ENCODE measurements at places on chromosomes 2 and 18.

DNA sequence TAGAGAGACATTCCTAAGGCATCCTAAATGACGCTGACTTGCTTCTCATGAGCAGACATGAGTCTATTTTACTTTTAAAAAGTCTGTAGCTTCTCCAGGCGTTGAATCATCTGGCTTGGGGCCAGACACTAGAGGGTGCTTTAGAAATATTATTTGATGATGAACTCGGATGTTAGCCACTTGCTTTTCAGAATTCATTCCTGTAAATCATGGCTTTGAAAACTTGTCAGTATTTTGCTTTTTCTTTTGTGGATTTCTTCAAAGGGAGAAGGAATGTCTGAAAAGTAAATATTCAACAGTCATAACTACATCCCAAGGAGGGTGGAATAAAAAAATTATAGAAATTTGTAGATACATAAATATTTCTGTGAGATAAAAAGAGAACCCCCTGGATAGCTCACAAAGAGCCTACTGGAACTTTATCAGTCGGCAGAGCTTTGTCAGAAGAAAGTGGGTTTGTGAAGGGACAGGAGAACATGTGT lies 370.8 kb downstream of the OSR1 start:
- no peaks in the 10 kb centered on the region for H3K4me1 ChIP-seq
- no peaks in the 10 kb centered on the region for H3K27me3 ChIP-seq
- no peak for DNase-seq
- no peaks in the 10 kb centered on the region for H3K36me3 ChIP-seq
- no peak overlapping the region for H3K27ac ChIP-seq

- no peak overlapping the region for H3K27ac ChIP-seq
- H3K36me3 ChIP-seq, result no peaks in the 10 kb centered on the region
- no peaks in the 10 kb centered on the region for H3K27me3 ChIP-seq
- no peak for DNase-seq
- no peaks in the 10 kb centered on the region for H3K4me1 ChIP-seq
Measured at GRCh38 chr2:1483551-1483950, 70.3 kb downstream of the TPO start.

DNA sequence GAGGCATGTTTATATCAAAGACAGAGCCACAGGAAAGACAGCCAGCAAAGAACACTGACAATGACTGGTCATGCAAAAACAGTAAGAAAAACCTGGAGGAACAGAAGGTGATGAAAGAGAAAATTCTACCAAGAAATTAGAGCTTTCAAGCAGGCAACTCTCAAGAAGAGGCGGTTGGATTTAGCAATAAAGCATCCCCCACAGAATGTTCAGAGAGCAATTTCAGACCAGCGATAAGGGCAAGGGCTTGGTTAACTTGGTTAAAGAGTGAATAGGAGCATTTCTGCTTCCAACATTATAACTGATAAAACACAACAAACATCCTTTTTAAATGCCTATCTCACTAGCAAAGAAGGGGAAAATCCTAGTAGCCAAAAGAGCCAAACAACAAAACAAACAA lies 68.0 kb upstream of the NCKAP5 start:
- H3K36me3 ChIP-seq, result no peaks in the 10 kb centered on the region
- no peak for DNase-seq
- H3K27me3 ChIP-seq, result no peaks in the 10 kb centered on the region
- H3K4me3 ChIP-seq, result no peak overlapping the region

DNA sequence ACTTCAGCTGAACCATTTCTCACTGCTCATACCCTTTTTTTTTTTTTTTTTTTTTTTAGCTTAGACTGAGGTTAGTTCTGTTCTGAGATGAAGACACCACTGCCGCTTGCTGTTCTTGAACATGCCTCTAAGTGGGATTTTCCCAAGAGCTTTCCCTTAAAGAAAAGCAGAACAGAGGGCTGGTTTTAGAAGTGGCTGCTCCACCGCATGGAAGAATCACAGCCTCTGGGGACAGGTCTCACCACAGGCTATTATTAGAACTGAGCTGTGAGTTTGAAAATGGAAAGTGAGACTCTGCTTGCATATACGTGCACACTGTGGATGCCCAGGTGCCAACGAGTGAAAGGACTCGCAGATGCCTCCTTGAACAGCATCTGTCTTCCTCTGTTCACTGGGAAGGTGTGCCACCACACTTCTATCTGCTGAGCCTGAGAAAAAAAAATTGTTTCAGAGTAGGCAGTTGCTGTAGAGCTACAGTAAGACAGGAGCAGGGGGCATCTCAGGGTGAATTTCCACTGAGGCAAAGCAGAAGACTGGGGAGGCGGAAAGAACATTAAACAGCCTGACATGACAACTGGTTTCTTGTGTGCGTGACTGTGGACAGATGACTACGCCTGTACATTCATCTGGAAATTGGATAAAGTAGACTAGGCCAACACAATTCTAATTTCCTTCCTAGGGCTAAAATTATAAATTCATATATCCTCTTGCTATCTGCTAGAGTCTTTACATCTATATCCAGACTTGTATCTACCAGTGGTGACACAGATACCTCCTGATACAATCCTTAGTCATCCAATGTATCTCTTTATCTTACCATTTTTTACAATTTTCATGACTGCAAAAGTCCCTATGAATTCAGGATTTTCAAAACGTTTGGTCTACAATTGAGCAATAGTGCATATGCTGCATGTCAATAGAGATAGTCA lies 1045.7 kb upstream of the CELF4 start:
- no peak overlapping the region for H3K4me3 ChIP-seq
- H3K27ac ChIP-seq, result no peak overlapping the region
- no peaks in the 10 kb centered on the region for H3K27me3 ChIP-seq
- no peaks in the 10 kb centered on the region for H3K4me1 ChIP-seq

DNA sequence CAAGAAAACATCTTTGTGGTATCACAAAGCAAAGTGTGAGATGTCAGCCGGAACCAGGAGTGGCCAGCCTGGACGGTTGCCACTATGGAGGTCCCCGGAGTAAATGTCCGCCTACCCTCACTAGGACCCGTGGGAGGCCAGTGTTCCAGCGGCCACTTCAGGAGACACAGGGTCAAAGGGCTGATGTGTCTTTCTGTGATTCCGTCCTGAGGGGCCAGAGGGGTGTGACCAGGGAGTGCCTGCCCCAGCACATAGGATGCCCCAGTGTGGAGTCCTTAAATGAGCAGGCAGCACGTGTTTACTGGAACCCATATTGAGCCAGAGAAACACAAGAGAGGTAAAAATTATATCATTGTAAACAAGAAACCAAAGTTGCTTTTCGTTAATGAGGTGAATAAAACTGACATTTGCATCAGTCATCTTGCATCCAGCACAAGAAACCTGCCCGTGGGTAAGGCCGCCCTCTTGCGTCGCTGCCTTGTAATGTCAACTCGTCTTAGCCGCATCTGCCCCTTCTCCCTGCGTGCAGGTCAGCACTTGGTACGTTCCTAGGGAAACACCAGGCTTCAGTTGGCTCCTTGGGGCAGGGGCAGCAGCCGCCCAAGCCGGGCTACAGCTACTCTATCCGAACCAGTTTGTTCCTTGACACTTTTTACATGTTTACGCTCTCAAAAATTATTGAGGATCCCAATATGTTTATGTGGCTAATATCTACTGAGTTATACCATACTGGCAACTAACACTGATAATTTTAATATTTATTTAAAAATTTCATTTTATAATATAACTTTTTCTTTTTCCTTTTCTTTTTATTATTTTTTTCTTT lies 46.7 kb upstream of the LAPTM4A start:
- peak; percentile 80 for DNase-seq
- H3K27me3 ChIP-seq, result peaks cover 6% of the 10 kb centered on the region
- H3K4me3 ChIP-seq, result no peak overlapping the region
- no peak overlapping the region for H3K27ac ChIP-seq
- H3K4me1 ChIP-seq, result no peaks in the 10 kb centered on the region
- no peaks in the 10 kb centered on the region for H3K36me3 ChIP-seq

- H3K27ac ChIP-seq, result peak overlapping the region; percentile 34
- H3K4me1 ChIP-seq, result no peaks in the 10 kb centered on the region
- H3K27me3 ChIP-seq, result no peaks in the 10 kb centered on the region
- peaks cover 8% of the 10 kb centered on the region for H3K36me3 ChIP-seq
- DNase-seq, result no peak
Measured at GRCh38 chr2:190927301-190927700, 46.7 kb downstream of the GLS start.

- no peak for DNase-seq
- no peak overlapping the region for H3K27ac ChIP-seq
- H3K36me3 ChIP-seq, result no peaks in the 10 kb centered on the region
- no peaks in the 10 kb centered on the region for H3K27me3 ChIP-seq
Measured at GRCh38 chr18:28834889-28835288, 658.0 kb upstream of the CDH2 start.

Data from thymus (tissue), 14 donors.